Ovary (tissue), 10 donors: ENCODE measurements at places on chromosomes 6 and 20. TPM values are rescaled to one million over a fixed set of nuclear protein-coding genes. Genes with fewer than 3 reads are reported as not detected.

DNA sequence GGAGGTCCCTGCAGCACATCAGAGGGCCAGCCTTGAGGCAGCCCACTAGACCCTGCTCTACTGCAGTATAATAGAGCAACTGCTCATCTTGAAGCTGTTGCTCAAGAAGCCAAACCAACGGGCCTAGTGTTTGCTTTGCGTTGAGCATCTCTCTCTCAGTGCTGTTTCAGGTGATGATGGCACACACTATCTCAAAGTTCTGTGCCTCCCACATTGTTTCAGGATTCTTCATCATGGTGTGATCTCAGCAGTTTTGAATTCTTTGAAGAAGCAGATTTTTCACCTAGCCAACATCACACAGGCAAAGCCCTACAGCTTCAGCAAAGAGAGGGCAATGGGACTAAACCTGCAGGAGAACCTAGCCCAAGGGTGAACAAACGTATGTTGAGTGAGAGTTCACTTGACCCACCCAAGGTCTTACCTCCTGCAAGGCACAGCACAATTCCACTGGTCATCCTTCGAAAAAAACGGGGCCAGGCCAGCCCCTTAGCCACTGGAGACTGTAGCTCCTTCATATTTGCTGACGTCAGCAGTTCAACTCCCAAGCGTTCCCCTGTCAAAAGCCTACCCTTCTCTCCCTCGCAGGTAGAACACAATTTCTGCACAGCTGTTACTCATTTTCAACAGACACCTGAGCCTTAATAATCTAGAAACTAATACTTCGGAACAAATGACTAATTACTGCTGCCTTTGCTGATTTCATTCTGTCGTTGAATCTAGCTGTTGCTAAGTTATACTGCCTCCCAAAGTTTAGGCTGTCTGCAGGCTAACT is 15.8 kb downstream of the MYB start:
- DNase-seq = no peak

GRCh38 chr6:74749211-74750147 is 456.4 kb downstream of the COL12A1 start:
- DNase-seq = no peak

VPS52 gene
- polyA plus RNA-seq = 56.7 TPM

PAK5 gene
- 0.47 TPM for polyA plus RNA-seq

DNA sequence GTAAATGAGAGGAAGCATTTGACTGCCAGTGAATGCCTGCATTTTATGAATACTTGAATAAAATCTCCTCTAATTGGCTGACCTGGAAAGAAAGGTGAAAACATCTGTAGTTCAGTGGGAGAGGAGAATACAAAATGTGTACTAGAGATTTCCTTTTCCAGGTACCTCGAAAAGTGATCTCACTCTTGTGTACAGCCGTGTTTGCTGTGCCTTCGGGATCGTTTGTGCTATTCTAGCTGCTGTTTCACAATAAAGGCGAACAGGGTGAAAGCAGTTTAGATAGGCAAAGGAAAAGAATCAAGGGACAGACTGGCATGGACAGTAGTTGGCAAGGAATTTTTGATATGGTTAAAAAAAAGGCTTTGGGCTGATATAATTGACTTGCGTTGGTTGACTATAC is 112.3 kb downstream of the ARID1B start:
- DNase-seq = no peak

- no peak for DNase-seq
These were observed 229.3 kb downstream of the CLIC5 start for GRCh38 chr6:45786355-45786781.

KIF3B gene
- polyA plus RNA-seq = 10.6 TPM

COQ3 gene
- polyA plus RNA-seq = 8.1 TPM

GRCh38 chr6:116456106-116456505 is 5.1 kb upstream of the CALHM6 start:
- no peak for DNase-seq

SRXN1 gene
- 12.0 TPM for polyA plus RNA-seq

LPA gene
- polyA plus RNA-seq = 0.01 TPM

- peak; percentile 57 for DNase-seq
These were observed 2.2 kb downstream of the HSPA1B start for GRCh38 chr6:31829633-31830283.

DNA sequence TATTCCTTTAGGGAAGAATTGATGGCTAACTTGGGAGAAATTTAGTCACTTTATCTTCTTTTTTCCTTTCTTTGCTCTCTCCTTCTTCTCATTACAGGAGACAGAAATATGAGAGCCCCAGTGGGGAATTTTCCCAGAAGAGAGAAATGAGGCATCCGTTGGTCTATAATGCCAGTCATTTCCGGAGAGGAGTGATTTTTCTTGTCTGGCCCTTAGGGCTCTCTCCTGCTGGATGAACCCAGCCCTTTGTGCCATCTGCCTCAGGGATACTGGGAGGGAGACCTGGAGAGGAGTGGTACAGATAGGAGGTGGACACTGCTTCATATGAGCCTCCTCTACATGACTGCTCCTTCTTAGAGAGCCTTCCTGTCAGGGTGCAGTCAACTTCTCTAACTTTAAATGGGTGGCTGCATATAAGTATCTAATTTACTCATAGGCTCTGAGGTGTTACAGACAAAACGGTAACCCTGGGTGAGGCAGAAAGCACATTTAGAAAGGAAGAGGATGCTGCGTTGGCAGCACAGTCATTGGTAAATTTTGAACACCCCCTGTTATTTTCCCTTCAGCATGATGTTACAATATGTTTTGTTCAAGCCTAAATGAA is 21.9 kb downstream of the RIMS1 start:
- no peak for DNase-seq

KHDRBS2 gene
- polyA plus RNA-seq = not detected

SIM1 gene
- not detected for polyA plus RNA-seq

DNA sequence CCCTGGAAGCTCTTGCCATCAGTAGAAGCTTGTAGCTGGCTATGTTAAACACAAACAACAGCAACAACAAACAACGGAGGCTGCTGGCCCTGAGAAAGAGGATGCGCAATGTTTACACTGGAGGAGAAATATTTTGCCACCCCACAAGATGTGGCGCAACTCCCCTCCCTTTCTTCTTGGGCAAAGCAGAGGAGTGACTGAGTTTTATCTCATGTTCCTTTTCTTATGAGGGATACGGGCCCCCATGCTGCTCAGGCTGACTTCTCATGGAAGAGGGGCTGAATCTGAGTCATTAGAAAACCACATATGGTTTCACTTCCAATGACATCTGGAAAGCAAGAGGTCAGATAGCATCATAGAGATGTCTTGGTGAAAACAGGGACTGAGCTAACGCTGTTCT is 75.9 kb upstream of the HDDC2 start:
- DNase-seq = no peak

TFAP2A gene
- polyA plus RNA-seq = 0.12 TPM

- DNase-seq = peak; percentile 26
These were observed 216.0 kb downstream of the DLL1 start for GRCh38 chr6:170074907-170075306.

GSTA2 gene
- 0.54 TPM for polyA plus RNA-seq

DNA sequence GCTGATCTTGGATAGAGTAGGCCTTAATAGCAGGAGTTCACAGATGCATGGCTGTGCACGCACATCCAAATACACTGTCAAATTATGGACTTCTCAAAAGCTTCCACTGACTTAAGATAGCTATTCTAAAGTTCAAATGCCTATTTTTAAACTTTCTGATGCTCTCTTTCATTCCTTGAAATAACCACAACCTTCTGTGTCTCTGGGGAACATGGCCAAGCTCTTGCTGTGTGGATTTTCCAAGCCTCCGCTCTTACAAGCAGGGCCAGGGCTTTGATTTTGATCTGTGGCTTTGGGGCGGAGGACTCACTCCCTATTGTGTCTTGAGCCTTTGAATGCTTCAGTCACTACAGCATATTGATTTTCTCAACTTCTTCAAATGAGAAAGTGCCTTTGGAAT is 35.7 kb upstream of the SNRPB2 start:
- no peak for DNase-seq

ZKSCAN8 gene
- polyA plus RNA-seq = 30.3 TPM

DNA sequence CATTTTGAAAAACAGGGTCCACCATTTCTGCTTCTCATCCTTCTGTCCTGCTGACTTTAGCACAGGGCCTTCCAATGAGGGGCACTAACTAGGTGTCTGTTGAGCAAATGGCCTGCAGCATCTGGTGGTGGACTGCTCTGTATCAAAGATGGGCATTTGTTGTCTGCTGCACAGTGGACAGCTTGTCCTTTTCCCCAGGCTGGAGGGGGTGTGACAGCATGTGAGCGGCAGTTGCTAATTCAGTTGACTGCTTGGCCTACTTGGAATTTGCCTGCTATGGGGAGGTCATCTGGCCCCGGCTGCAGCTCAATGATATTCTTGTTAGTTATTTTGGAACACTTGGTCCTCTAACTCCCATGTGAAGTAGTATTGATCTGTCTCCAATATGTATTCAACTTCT is 93.7 kb downstream of the SH3BGRL2 start:
- no peak for DNase-seq

- DNase-seq = no peak
These were observed 90.6 kb upstream of the ADGRF1 start for GRCh38 chr6:47132724-47133123.

STX11 gene
- 1.2 TPM for polyA plus RNA-seq

E2F3 gene
- polyA plus RNA-seq = 1.8 TPM

- peak; percentile 21 for DNase-seq
These were observed 15.7 kb downstream of the SASH1 start for GRCh38 chr6:148358196-148358785.

- peak; percentile 47 for DNase-seq
These were observed 50.7 kb downstream of the PPARD start for GRCh38 chr6:35392773-35393672.

DNA sequence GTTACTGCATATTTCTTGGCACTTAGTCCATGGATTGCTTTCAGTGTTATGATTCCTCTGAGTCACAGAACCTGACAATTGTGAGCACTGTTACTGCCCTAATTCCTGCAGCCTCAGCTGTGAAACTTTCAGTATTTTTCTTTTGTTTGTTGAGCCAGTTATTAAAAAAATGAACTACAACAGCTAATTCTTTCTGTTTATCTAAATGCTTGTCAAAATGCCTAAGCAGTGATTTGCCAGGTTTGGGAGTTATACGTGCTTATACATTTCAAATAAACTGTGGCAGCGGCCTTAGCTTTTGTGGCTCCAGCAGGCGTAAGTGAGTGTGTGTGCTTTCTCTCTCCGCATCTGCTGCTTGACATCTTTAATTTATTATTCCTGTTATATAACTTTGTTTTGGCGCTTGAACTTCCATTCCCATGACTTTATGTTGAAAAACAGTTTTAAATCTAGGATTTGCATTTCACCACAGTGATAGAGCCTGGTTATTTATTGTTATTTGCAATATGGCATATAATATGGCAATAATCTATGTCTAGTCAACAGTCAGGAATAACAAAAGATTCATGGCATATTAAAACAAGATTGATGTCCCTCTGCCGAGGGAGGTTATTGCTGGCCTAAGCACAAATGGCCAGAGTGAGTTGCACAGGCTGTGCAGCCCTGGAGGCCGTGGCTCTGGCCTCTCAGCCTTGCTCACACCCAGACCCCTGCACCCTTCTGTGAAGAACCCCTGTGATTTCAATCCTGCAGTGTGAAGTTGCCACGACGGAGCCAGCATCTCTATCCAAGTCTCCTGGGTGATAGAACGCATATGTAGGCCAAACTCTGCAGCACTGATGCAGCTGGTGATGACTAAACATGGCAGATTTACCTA is 303.4 kb downstream of the THBS2 start:
- DNase-seq = peak; percentile 47
